Glomerular endothelial cell (primary cell): ENCODE measurements at places on chromosomes 16 and 17.

GRCh38 chr16:84517366-84517765 is 12.9 kb upstream of the MEAK7 start:
- no peak for DNase-seq

DNA sequence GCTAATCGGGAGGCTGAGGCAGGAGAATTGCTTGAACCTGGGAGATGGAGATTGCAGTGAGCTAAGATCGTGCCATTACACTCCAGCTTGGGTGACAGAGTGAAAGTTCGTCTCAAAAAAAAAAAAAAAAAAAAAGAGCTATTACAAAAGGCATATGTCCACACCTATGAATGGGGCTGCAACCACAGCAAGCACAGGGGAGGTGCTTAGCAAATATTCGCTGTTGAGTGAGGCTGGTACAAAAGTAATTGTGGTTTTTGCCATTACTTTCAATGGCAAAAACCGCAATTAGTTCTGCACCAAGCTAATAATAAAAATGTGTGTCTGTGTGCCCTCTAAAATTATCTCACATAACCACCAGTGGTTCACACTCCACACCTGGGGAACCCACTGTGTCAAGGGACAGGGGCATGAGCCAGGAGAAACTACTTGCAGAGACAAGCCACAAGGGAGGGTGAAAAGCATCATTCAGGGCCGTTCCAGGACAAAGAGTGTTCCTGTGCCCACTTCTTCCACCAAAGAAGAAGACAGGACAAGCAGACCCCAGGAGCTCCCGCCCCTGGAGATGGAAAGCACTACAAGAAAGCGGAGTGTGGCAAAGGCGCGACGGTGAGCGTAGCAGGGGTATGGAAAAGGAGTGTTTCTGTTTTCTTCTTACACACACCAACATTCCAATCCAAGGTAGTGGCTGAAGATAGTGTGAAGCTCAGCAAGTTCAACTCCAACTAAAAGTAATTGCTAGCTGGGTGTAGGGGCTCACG is 84.4 kb upstream of the CNEP1R1 start:
- no peak for DNase-seq

GRCh38 chr16:46612121-46612520 is 9.1 kb downstream of the SHCBP1 start:
- no peak for DNase-seq

- DNase-seq: no peak
Observed at GRCh38 chr17:29789196-29790170, 140.5 kb downstream of the SSH2 start.

GRCh38 chr17:39014044-39014794 is 47.0 kb upstream of the FBXO47 start:
- DNase-seq: no peak
